Thymus (tissue), 14 donors: ENCODE measurements at places on chromosomes 2 and 18. TPM values are rescaled to one million over a fixed set of nuclear protein-coding genes. Genes with fewer than 3 reads are reported as not detected.
A peak's percentile ranks its signal among the peaks of the same experiment; 100 is the strongest.

GRCh38 chr18:63376538-63376937 is 9.5 kb upstream of the KDSR start:
- no peaks in the 10 kb centered on the region for H3K36me3 ChIP-seq
- H3K4me3 ChIP-seq, result no peak overlapping the region
- no peak overlapping the region for H3K27ac ChIP-seq
- no peaks in the 10 kb centered on the region for H3K4me1 ChIP-seq

GRCh38 chr2:162330881-162331280 is 12.4 kb upstream of the IFIH1 start:
- H3K4me1 ChIP-seq, result no peaks in the 10 kb centered on the region
- no peak for DNase-seq
- no peak overlapping the region for H3K4me3 ChIP-seq
- H3K36me3 ChIP-seq, result no peaks in the 10 kb centered on the region
- H3K27ac ChIP-seq, result no peak overlapping the region
- no peaks in the 10 kb centered on the region for H3K27me3 ChIP-seq

The TCF23 gene
- 0.14 TPM for total RNA-seq

GRCh38 chr2:65371074-65371434 is 61.3 kb downstream of the SPRED2 start:
- no peak for DNase-seq
- no peaks in the 10 kb centered on the region for H3K36me3 ChIP-seq
- peak overlapping the region; percentile 45 for H3K27ac ChIP-seq
- peaks cover 76% of the 10 kb centered on the region for H3K4me1 ChIP-seq

- no peaks in the 10 kb centered on the region for H3K36me3 ChIP-seq
- no peaks in the 10 kb centered on the region for H3K4me1 ChIP-seq
- no peak overlapping the region for H3K27ac ChIP-seq
- H3K27me3 ChIP-seq, result no peaks in the 10 kb centered on the region
- no peak for DNase-seq
Measured at GRCh38 chr2:55761024-55761423, 67.4 kb upstream of the PNPT1 start.

The CXCR2 gene
- 0.38 TPM for total RNA-seq

The LRRTM4 gene
- total RNA-seq, result 0.09 TPM

- H3K4me3 ChIP-seq, result no peak overlapping the region
- no peaks in the 10 kb centered on the region for H3K27me3 ChIP-seq
- H3K27ac ChIP-seq, result no peak overlapping the region
- no peaks in the 10 kb centered on the region for H3K36me3 ChIP-seq
- peaks cover 5% of the 10 kb centered on the region for H3K4me1 ChIP-seq
Measured at GRCh38 chr2:177397481-177398289, 5.1 kb downstream of the AGPS start.

- no peaks in the 10 kb centered on the region for H3K36me3 ChIP-seq
- no peak for DNase-seq
- no peak overlapping the region for H3K27ac ChIP-seq
- no peak overlapping the region for H3K4me3 ChIP-seq
- H3K27me3 ChIP-seq, result no peaks in the 10 kb centered on the region
Measured at GRCh38 chr2:201648-202433, 62.0 kb downstream of the SH3YL1 start.

DNA sequence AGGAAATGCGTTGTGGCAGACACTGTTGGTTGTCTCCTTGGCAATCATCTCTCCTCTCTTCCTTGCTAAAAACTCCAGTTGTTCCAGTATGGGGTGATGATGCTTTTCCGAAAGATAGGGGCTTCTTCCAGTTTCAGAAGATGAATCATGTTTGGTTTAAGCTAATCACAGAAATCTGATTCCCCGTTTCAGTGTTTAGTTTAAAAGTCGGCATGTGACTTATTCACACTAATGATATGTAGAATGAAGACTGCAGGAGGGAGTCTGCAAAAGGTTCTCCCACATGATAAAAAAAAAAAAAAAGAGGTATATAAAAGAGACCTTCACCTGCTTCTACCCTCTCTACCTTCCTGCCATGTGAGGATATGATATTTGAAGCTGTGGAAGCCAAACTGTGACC is 239.0 kb upstream of the SIX2 start:
- H3K4me1 ChIP-seq, result no peaks in the 10 kb centered on the region
- H3K36me3 ChIP-seq, result no peaks in the 10 kb centered on the region
- H3K4me3 ChIP-seq, result no peak overlapping the region

GRCh38 chr18:35077937-35078336 is 36.7 kb downstream of the MAPRE2 start:
- no peak overlapping the region for H3K4me3 ChIP-seq
- no peaks in the 10 kb centered on the region for H3K27me3 ChIP-seq
- no peak overlapping the region for H3K27ac ChIP-seq
- H3K4me1 ChIP-seq, result no peaks in the 10 kb centered on the region
- no peak for DNase-seq
- peaks cover 24% of the 10 kb centered on the region for H3K36me3 ChIP-seq

The GCC2 gene
- total RNA-seq, result 20.7 TPM

DNA sequence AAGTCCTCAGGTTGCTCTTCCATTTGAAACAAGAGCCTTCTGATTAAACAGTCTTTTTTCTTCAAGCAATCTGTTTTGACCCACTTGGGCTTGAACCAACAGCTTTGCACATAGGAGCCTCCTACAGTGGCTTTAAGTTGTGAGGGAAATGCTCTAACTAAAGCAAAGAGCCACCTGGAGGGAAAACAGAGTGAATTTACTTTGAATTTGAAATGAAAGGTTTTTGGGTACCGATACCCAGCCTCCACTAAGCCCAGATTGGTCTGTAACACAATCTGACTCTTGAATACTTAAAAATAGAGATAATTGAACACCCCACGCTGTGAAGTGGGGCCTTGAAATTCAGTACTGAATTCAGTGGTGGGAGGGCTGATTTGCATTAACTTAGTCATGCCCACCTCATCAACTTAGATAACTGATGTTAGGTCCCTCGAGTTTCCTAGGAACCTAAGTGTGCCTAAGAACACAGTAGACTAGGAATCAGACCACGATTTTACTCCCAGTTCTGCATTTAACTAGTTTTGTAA is 56.3 kb upstream of the ACVR1C start:
- DNase-seq, result no peak
- no peak overlapping the region for H3K4me3 ChIP-seq
- H3K36me3 ChIP-seq, result no peaks in the 10 kb centered on the region
- H3K27ac ChIP-seq, result no peak overlapping the region
- H3K4me1 ChIP-seq, result no peaks in the 10 kb centered on the region

DNA sequence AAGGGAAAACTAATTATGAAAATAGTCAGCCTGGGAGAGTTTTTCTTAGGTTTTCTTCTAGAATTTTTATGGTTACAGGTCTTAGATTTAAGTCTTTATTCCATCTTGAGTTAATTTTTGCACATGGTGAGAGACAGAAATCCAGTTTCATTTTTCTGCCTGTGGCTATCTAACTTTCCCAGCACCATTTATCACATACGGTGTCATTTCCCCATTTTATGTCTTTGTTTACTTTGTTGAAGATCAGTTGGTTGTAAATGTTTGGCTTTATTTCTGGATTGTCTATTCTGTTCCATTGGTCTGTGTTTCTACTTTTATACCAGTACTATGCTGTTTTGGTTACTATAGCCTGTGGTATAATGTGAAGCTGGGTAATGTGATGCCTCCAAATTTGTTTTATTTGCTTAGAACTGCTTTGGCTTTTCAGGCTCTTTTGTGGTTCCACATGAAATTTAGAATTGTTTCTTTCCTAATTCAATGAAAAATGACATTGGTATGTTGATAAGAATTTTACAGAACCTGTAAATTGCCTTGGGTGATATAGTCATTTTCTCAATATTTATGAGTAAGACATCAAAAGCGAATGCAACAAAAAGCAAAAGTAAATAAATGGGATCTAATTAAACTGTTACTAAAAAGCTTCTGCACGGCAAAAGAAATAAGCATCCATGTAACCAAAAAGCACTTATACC is 146.1 kb upstream of the NOL4 start:
- no peak for DNase-seq
- no peaks in the 10 kb centered on the region for H3K4me1 ChIP-seq
- no peak overlapping the region for H3K4me3 ChIP-seq
- H3K27me3 ChIP-seq, result no peaks in the 10 kb centered on the region
- no peak overlapping the region for H3K27ac ChIP-seq
- no peaks in the 10 kb centered on the region for H3K36me3 ChIP-seq

GRCh38 chr2:127650785-127651380 is 4.9 kb downstream of the GPR17 start:
- H3K36me3 ChIP-seq, result no peaks in the 10 kb centered on the region

DNA sequence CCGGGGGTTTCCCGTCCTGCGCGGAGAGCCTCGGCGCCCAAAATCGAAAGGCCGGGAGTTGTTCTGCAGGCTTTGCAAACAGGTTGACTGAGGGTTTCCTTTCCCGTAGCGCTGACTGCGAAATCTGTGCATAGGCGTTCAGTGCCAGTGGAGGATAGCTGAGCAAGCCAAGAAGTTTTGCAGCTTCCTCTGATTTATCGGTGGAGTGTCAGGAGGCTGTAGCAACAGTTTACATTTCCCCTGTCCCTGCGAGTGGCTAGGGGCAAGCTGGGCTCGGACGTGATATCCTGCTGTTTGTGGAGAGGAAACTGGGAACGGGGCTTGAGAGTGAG is 694 bp downstream of the THSD7B start:
- H3K4me3 ChIP-seq, result peak overlapping the region; percentile 33
- peaks cover 5% of the 10 kb centered on the region for H3K4me1 ChIP-seq
- H3K27ac ChIP-seq, result no peak overlapping the region
- DNase-seq, result no peak
- H3K36me3 ChIP-seq, result no peaks in the 10 kb centered on the region
- peaks cover 32% of the 10 kb centered on the region for H3K27me3 ChIP-seq

- no peak overlapping the region for H3K4me3 ChIP-seq
- H3K27ac ChIP-seq, result no peak overlapping the region
- no peak for DNase-seq
Measured at GRCh38 chr2:211367293-211367692, 810.9 kb downstream of the CPS1 start.

The DHRS9 gene
- total RNA-seq, result 0.85 TPM

DNA sequence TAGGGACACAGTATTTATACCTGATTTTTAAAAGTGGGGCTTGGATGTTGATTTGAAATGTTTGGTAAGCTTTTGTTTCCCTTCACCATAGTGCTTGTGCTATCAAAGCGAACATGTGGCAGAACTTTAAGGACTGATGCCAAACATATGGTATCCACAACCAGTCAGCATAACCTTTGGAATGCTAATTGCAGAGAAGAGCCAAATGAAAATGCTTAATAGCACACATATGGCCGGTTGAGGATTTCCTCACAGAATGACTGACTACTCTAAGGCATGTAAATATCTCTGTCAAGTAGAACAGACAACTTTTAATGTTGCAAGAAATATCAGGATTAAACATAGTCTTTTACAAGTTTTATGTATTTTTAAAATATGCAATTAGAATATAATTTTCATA is 120.9 kb upstream of the COL3A1 start:
- no peaks in the 10 kb centered on the region for H3K36me3 ChIP-seq
- no peak overlapping the region for H3K27ac ChIP-seq
- H3K27me3 ChIP-seq, result no peaks in the 10 kb centered on the region
- no peaks in the 10 kb centered on the region for H3K4me1 ChIP-seq
- no peak for DNase-seq
- H3K4me3 ChIP-seq, result no peak overlapping the region

The MC5R gene
- 0.61 TPM for total RNA-seq

DNA sequence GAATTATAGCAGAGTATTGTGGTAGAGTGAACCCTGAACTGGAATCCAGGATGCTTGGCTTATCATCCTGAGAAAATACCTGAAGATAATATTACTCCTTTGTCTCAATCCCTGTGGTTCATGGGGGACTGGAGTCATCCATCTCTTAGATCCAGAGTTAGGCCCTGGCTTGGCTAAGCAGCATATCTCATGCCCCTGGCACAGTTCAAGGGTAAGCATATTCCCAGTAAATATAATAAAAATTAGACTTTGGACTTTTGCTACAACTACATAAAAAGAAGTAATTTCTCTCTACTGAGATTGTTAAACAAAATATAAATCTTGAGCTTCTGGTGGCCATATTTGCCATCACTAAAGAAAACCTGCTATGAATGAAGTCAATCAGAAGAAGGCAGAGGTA is 47.7 kb upstream of the STK39 start:
- no peak overlapping the region for H3K27ac ChIP-seq
- no peaks in the 10 kb centered on the region for H3K36me3 ChIP-seq
